Ureter (tissue), 1 donor: ENCODE measurements at places on chromosomes 7 and 10. TPM values are rescaled to one million over a fixed set of nuclear protein-coding genes. Genes with fewer than 3 reads are reported as not detected.

PDE6C gene
- total RNA-seq, result not detected

LRRD1 gene
- total RNA-seq, result not detected

FAM241B gene
- total RNA-seq, result 5.6 TPM

HOXA7 gene
- 6.3 TPM for total RNA-seq

DGKB gene
- total RNA-seq, result 0.99 TPM
